ENCODE measurements at places on chromosomes 11 and 22.

DNA sequence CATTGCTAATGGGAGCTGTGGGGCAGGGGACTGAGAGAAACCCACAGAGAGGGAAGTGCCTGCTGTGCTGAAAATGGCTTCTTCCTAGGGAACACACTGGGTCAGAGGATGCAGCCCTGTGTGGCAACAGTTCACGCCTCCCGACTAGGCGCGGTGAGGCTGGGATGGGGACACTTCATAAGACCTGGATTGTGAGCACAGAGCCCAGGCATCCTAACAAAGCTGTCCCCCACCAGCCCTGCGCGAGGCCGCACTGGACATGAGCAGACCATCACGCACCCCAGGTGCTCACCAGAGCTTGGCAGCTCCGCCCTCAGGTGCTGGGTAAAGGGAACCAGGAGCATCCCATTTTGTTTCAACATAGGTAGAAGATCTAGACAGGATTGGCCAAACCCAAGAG is 1.8 kb upstream of the KRTAP5-4 start:
- no peak for DNase-seq

GRCh38 chr22:22927196-22927887 is 39.7 kb downstream of the IGLL5 start:
- DNase-seq: no peak

GRCh38 chr11:75481922-75482606 is 43.7 kb downstream of the GDPD5 start:
- DNase-seq: no peak

GRCh38 chr22:44217346-44217745 is 36.6 kb downstream of the PARVG start:
- no peak for DNase-seq

Data from T-cell (primary cell).